ENCODE measurements at places on chromosomes 4 and X.

DNA sequence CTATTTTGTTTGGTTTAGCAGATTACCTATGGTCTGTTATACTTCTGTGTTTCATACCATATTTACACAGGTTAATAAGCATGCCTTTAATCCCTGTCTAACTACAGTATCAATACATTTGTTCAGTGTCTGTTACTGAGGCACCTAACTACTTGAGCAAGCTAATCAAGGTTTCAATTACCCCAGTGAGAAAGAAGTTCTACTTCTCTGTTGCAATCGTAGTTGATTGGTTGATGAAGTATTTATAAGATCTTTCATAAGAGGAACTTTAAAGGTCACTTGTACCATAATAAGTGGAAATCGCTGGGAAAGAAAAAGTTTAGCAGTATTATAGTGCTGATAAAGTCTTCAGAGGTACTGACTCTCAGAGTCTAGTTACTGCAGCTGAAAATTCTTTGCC, 490.6 kb downstream of the RPA4 start:
- DNase-seq = no peak

GRCh38 chr4:141416677-141417363, 196.1 kb downstream of the ZNF330 start:
- no peak for DNase-seq

DNA sequence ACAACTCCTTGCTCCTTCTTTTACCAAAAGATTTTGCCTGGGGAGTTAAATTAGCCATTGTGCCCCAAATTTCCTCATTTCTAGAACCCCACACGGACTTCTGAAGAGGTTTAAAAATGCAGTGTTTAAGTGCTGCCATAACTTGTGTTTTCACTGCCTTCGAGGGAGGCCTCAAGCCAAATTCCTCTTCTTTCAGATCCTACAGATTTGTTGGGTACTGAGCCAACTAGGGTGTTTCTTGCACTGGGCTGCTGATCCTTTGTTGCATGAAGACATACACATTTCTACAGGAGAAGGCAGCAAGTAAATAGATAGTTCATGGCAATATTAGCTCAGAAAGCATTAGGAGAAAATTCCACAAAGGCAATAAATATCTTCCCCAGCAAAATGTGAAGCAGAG, 43.8 kb downstream of the GLRA2 start:
- no peak for DNase-seq

DNA sequence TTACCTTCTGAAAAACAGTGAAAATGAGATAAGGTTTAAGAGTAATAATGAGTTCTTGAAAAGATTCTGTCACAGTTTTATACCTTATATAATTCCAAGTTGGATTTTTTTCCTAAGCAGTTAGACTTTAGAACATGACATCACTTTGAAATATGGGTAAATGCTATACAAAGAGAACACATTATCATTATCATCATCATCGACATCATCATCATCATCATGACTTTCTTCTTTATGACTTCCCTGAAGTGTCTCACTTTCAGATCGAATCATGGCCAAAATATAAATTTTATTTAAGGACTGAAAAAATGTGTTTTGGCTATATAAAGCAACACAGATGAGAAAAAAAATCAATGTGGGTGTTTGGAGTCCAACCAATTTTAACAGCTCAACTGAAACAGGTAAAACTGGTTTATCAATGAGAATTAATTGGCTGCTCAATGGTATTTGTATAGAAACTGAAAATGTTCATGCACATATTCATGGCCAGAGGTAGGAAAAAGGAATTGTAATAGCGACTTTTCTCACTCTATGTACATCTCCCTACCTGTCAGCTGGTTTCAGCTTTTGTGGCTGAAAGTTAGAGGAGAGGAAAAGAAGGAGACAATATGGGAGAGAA, 243.1 kb upstream of the GPC4 start:
- DNase-seq = no peak

DNA sequence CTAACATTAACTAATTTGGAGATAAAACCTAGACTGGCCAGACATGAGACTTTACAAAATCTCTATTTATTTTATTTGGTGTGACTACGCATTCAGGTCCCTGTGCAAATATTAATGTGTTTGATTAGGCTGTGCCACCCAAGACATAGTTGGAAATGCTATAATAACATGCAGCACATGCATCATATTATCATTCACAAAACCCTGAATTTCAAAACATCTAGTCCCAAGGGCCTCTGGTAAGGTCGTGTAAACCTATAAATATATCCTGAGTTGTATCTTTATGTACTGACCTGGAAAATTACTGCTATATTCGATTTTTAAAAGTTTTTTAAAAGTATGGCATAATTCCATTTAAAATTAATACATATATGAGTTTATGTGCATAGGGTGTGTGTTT, 47.1 kb upstream of the FAT4 start:
- DNase-seq = no peak

DNA sequence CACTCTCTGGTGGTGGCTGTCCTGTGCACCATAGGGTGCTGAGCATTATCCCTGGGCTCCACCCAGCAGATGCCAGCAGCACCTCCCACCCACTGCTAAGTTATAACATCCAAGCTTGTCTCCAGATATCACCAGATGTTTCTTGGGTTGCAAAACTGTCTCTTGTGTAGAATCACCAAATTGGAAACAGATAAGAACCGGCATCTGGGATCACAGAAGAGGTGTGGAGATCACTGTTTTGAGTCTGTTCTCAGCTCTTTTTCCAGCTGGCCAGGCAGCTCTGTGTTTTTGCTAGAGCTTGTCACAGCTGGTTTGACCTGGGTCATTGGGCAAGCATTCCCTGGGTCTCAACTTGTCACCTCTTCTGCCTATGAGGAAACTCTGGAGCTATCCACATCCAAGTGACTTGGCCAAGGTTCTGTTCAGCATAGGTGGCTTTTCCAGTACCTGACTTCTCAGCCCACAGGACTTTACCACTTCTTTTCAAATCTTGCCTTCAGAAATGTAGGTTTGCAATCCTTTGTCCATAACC, 15.3 kb upstream of the PUDP start:
- no peak for DNase-seq

DNA sequence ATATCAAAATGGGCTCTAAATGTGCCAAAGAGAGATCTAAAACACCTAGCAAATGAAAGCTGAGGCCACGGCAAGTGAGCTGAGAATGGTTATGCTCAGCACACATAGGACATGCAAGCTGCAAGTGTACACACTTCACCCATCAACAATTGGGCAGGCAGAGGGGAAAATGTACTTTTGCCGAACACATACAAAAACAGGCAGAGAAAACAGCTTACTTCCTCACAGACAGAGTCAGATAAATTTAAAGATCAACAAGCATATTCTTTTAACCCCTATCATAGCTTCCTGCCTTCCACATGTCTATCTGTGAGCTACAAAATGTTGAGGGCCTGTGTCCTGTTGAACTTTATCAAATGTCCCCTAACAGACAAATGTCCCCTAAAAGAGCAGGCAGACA, 60.3 kb downstream of the SH3KBP1 start:
- DNase-seq = no peak

Data from GF-D8 (cell line).